Mesenteric fat pad (tissue), 1 donor: ENCODE measurements at places on chromosomes 7 and 10.

DNA sequence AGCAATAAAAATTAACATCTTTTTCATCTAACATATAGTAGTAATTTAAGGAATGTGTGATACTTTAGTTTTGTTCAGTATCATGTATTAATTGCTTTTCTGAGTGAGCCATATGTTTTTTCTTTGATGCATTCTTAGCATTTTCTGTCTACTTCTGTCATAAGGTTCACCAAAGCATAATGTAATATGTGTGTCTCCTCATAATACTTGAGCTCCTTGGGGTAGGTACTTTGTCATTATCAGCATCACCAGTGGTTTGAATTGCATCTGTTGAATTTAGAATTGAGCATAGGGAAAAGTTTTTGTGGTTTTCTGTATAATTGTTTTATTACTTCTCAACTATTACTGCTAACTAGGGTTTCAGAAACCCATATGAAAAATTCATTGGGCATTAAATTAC is 26.5 kb downstream of the VPS50 start:
- DNase-seq = no peak

DNA sequence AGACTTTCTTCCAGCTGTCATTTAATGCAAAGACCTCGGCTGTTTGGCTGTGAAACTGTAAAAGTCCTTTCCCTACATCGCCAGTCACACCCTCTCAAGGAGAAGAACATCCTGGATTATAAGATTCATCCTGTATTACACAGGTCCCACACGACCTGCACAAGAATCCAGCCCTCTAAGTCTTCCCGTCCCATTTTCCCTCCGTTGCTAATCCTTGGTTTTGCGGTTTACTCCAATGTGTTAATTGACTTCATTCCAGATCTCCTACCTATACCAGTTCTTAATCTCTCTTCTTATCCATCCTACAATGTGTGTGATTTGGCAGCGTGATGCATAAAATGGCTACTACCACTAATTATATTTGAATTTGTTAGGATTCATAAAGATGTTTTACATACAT is 110.4 kb downstream of the COL28A1 start:
- DNase-seq = no peak

- DNase-seq = no peak
Measured at GRCh38 chr10:131577178-131577555, 265.6 kb upstream of the TCERG1L start.

GRCh38 chr10:44516891-44517290 is 132.0 kb upstream of the CXCL12 start:
- no peak for DNase-seq

GRCh38 chr7:78777829-78778228 is 675.6 kb downstream of the MAGI2 start:
- no peak for DNase-seq

GRCh38 chr10:15387021-15387420 is 15.9 kb upstream of the FAM171A1 start:
- DNase-seq = peak; percentile 43
